Thoracic aorta (tissue), 2 donors: ENCODE measurements at places on chromosomes 11 and 22.

DNA sequence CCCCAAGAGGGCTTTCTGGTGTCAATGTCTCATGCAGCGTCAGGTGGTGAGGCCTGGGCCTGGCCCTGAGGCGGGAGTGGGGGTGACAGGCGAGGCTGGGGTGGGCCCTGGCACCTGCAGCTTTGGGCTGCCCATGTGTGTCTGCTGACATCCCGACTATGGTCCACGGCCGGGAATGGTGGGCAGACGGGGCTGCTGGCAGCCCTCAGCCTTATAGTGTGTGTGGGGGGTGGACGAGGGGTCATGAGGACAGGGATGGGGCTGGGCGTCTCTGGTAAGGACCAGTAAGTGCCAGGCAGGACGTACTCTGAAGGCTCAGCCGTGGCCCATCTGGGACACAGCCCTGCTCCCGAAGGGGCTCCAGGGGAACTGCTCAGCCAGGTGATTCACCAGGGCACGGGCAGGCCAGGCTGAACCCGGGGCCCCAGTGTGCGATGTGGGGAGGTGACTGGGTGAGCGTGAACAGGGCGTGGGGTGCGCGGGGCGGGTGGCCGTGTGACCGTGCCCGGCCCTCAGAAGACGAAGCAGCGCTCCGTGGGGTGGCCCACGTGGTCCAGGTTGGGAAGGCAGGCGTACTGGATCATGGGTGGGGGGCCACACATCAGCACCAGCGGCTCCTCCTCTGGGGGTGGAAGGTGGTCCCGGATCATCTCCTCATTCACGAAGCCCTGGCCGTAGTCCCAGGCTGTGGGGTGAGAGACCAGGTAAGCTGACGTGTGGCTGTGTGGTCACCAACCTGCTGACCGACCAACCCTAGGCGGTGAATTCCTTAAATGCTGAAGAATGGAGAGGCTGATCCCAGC is 4.8 kb upstream of the POLDIP3 start:
- DNase-seq: no peak

- no peak for DNase-seq
Measured at GRCh38 chr11:58027341-58027740, 3.4 kb upstream of the OR6Q1 start.

DNA sequence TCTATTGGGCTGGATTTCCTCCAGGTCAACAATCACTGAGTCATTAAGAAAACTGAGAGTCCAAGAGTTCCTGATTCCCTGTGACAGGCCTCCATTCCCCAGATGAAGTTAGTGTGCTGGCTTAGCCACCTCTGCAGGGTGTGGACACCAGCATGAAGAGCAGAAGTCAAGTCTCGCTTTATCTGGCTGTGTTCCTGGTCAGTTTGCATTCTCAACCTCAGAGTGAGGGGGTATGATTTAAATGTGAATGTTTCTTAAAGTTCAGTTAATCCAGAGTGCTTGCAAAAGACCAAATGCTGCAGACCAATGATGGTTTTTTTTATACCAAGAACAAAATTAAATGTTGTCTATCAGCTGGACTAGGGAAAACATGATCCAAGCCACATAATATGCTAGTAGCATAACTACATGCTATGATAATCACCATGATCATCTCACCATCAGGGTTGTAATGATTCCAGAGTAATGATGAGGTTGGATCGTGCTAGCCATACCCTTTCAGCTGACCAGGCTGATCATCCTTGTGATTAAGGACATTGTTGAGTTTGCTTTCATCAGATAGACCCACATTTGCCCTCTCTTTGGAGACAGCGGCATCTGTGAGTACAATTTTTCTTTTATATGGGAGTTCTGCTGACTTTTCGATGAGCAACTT is 145.8 kb upstream of the ARHGAP20 start:
- DNase-seq: no peak

- no peak for DNase-seq
Measured at GRCh38 chr11:118184784-118185579, 8.5 kb upstream of the SCN2B start.

- DNase-seq: no peak
Measured at GRCh38 chr11:107719557-107720302, 7.9 kb upstream of the SLN start.

DNA sequence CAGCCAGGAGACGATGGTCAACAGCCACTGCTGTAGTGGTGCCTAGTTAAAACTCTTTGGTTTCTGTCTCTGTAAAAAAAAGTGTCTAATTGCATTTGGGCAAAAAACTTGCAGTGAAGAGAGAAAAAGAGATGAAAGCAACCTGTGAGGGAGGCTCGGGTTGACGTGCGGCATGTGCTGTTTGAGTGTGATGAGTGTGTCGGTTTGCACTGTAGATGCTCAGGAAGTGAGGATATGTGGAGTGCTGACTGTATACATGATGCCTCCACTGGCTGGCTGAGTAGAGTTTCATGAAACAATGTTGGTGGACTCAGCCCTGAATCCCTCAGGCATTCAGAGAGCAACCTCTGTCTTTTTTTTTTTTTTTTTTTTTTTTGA is 4.3 kb upstream of the DGCR6L start:
- no peak for DNase-seq

DNA sequence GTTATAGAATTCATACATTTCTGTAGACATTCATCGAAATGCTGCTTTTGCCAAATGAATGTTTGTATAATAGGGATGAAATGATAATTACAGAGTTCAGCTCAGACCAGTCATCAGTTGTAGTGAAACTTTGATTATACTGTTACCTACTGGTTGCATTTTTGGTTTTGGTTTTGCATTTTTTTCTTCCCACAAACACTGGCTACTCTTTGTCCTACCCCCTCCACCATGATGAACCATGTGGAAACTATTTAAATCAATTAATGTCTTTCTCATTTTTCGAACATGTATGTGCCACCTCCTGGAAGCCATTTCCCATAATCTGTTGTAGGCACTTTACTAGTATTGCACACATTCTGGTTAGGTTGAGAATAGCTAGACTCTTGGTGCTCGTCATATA is 75.3 kb upstream of the MTNR1B start:
- DNase-seq: no peak

- DNase-seq: no peak
Measured at GRCh38 chr11:71500601-71501021, 26.5 kb upstream of the KRTAP5-7 start.

DNA sequence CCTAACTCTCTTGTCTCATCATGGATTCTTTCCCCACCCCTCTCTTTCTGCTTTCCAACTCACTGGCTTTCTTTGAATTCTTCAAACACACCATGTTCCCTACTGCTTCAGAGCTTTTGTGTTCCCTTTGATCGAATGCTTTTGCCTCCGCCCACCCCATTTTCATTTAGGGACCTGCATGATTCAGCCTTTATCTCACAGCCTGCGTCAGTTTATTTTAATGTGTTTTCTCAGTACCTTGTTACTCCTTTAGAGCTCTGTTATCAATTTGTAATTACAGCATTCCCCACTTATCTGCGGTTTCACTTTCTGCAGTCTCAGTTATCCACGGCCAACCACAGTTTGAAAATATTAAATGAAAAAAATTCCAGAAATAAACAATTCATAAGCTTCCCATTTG is 451.3 kb downstream of the METTL15 start:
- DNase-seq: no peak

DNA sequence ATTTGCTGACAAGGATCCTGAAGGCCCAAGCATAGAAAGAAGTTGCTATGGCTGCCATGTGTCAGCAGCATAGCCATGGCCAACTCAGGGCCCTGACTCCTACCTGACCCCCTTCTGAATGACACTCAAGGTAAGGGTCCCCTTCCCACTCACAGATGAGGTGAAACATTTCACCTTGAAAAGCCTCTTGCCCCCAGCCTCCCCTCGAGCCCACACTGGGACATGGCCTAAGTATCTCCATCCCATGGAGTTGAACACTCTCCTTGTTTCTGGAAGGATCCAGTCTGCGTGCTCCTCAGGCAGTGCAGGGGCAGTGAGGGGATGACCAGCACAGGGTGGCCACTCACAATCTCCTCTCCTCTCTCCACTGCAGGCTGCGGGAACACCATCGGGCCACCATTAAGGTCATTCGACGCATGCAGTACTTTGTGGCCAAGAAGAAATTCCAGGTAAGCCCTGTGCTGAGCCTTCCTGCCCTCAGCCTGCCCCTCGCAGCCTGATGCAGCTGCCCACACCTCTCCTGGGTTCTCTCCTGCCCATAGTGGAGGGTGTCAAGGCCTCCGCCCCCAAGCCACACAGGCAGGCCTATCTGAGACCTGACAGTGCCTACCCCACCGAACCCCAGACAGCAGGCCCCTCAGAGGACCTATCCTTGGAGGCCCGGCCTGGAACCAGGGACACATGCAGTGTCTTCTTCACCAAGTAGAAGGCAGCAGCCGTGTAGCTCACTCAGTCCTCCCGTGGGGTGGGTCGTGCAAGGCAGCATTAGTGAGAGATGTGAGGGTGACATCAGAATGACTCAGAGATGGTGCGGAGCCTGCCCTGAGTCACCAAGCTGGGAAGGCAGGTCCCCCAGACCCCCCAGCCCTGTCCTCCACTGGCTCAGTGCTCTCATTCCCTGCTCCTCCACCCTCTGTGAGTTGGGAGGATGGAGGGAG is 68.9 kb upstream of the KCNQ1OT1 start:
- no peak for DNase-seq
